ENCODE measurements at places on chromosomes 6 and 20.

GRCh38 chr20:53609491-53610445, 16.1 kb upstream of the ZNF217 start:
- DNase-seq: peak; percentile 49

DNA sequence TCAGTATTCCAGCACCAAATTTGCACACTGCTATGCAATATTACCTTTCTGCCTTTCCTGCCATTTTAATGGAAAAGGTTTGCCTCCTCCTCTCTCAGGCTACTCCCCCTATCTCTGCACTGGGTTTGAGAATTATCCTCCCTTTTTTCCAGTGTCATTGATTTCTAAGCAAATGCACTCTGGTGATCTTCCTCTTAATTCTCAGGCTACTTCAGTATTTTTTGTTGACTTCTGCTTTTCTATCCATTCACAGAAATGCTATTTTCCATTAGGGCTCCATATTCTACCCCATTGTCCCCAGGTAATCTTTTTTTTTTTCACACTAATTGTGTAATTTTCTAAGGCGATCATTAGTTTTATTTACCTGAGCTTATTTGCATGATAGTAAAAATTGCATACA, 144.0 kb downstream of the GJA1 start:
- no peak for DNase-seq

- no peak for DNase-seq
Measured at GRCh38 chr6:11471261-11471660, 66.3 kb upstream of the TMEM170B start.

- DNase-seq: no peak
Measured at GRCh38 chr20:33751775-33752174, 20.0 kb downstream of the ZNF341 start.

GRCh38 chr6:144066741-144067484, 28.5 kb downstream of the SF3B5 start:
- no peak for DNase-seq

DNA sequence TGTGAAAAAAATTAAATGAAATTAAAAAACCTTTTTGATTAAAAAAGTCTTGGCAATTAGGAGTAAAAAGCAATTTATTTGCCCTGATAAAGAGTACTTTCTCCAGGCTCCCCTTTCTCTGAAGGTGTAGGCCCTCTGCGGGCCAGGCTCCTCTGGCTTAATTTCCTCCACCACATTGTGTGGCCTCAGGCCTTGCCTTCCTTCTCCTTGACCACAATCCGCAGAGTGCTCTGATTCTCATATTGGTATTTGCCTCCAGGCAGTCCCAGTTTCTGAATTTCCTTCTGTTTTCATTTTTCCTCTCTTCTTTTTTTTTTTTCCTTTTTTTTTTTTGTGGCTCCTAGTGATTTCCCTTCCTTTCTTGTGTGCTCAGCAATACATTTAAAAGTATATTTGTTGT, 96.4 kb downstream of the AIG1 start:
- DNase-seq: no peak

GRCh38 chr20:64082126-64082731, 2.0 kb downstream of the LKAAEAR1 start:
- no peak for DNase-seq

GRCh38 chr20:24488800-24489175, 19.4 kb downstream of the SYNDIG1 start:
- no peak for DNase-seq

DNA sequence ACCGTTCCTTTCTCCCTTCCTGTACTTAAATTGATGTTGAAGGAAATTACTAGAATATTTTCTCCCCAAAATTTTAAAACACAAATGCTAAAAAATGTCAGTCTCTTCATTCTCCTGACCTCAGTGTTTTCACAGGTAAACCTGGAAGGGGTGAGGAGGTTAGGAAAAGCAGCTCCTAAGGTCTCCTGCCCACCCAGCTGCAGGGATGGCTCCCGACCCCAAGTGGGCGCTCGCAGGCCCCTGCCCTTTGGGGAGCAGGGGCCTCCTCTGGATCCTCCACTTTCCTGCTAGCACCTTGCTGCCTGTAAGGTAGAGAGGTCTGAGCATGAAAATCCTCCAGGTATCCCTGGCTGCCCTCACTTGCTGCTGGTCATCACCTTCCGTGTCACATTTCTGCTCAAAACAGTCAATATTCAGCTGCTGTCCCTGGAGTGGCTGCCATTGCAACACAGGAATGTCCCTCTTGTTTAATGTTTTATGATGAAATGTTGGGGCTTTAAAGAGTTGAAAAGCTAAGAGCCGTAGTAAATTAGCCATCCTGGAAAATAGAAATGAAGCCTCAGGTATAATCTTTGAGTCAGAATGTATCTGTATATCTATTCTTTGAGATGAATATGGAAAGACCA, 10.9 kb upstream of the HSP90AB1 start:
- DNase-seq: no peak

DNA sequence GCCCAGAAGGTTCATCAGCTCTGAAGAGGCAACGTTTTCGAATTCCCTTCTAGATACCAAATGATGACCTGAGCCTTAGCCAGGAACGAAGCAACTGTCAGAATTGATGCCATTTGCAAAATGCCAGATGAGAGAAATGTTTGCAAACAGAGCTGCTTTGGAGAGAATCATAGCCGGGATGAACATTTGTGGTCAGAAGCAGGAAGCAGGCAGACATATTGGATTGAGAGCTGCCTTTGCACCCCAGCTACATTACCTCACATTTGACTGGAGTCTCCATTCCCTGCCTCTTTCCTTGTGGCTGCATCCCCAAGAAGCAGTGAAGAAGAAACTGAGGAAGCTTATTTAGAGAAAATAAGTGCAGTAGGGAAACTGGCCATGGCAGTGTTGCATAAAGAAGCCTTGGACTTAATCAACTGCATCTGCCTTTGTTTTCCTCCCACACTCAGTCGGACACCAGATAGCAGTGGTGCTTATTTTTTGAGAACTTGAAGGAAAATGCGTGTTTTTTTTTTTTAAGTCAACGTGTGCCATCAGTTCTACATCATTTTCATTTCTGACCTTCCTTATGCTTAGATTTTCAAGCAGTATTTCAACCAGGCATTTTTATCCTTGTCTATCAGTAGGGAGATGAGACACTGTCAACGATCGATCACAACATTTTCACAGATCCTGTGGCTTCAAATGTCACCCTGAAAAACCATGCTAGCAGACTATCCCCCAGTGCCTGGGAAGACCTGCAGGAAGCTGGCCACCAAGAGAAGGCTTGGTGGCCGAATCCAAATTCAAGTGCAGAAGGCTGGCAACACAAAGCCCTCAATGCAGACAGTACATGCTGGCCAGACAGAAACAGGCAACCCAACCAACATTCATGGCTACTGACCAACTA, 541.2 kb upstream of the JARID2 start:
- DNase-seq: no peak

DNA sequence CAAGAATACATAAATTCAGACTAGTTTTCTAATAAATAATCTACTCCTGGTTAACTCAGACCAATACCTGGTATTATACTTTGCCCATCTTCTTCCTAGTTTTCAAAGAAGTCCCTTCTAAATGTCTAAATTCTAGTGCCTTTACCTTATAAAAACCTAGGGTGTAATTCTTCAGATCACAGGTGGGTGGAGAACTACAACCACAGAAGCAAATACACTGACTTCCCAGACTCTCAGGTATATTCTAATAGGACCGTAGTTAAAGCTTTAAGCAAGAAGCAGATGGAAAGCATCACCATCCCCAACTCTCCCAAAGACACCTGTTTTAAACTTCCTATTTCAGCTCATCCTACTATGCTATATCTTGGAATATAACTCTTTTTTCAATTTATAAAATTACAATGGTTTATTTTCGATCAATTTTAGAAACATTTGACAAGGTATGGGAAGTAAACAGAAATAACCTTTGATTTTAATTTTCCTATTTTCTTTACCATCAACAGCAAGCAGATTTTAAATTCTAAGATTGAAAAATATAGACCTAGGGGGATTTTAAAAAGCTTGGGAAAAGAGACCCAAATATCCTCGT, 15.8 kb downstream of the MAN1A1 start:
- DNase-seq: no peak

GRCh38 chr6:109690373-109690736, 647 bp downstream of the AK9 start:
- DNase-seq: peak; percentile 43

DNA sequence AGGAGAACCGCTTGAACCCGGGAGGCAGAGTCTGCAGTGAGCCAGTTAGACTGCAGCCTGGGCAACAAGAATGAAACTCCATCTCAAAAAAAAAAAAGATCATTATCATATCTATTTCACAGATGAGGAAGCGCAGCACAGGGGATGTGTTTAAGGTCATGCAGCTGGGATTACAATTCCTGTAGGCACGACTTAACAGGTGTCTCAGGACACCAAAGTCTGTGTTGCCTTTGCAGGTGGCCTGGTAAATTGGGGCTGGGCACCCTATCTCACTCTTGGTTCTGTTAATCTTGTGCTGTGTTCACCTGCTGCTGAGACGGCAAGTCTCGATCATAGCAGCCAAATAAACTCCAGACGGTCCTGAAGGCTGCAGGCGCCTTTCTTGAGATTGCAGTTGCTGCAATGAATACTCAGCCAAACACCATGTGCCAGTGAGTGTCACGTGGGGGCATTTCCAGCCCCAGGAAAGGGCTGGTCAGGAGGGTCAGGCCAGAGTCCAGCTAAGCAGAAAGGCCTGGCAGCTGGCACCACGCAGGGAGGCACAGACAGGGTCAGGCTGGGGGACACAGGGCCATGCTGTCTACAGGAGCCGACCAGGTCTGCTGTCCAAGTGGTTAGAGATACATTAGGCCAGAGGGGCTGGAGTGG, 55.8 kb downstream of the FGD2 start:
- DNase-seq: no peak

DNA sequence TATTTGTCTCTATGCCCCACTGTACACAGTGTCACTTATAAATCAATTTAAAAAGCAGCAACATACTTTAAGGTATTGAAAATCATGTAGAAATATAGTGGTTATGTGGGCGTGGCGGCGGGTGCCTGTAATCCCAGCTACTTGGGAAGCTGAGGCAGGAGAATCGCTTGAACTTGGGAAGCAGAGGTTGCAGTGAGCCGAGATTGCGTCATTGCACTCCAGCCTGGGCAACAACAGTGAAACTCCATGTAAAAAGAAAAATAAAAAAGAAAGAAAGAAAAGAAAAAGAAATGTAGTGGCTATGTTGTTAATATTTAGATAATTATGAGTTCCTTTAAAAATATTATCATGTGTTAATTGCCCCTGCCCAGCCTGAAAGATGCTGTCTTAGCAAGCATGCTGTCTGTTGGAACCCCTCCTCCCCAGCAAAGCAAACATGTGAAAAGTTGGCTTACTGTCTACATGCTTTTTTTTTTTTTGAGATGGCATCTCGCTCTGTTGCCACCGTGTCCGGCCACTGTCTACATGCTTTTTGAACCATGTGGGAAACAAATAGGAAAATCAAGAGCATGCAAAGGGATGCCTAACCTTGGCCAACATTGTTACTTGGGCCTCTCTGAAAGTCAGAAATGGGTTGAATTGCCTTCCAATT, 151.4 kb upstream of the TSHZ2 start:
- DNase-seq: no peak

- DNase-seq: no peak
Measured at GRCh38 chr20:37511610-37512275, 9.3 kb upstream of the NNAT start.

- no peak for DNase-seq
Measured at GRCh38 chr6:71979911-71980310, 93.6 kb downstream of the RIMS1 start.

DNA sequence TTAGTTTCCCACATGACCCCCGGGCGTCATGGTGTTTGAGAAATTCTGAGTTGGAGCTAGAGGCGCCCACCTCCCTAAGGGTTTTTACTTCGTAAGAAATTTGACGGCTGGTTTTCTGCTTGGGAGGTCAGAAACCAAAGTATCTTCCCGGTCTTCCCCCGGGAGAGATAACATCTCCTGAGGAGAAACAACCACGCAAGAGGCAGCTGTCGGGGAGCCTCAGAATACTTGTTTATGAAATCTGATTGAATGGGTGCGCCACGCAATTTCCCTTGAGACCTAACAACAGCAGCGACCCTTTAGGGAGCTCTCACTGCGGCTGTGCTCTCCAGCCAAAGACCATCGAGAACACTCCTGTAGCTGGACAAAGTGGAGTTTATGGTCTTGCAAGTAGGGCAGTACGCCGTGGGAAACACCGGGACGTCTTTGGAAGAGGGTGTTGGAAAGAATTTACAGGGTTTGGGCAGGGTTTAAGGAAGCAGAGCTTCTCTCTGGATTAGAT, 608 bp upstream of the EIF2S2 start:
- DNase-seq: no peak

GRCh38 chr6:134822920-134823709, 126.8 kb downstream of the ALDH8A1 start:
- DNase-seq: no peak

DNA sequence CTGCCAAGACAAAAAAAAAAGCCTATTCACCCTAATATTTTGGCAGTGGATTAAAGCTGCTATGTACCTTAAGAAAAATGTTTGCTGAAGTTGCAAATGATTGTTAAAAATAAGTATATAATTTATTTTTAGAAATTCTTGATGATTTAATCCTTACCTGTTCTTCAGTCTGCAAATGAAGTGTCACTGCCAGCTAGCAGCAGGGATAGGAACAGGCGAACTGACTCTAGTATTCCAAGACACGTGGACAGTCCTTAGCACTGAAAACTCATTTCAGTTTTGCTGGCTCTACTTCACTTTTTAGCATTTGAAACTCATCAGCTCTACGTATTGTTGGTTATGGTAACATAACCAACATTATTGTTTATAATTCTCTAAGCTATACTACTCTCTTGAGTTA, 204.4 kb upstream of the ID4 start:
- no peak for DNase-seq

- no peak for DNase-seq
Measured at GRCh38 chr6:1287103-1287591, 24.8 kb upstream of the FOXQ1 start.

DNA sequence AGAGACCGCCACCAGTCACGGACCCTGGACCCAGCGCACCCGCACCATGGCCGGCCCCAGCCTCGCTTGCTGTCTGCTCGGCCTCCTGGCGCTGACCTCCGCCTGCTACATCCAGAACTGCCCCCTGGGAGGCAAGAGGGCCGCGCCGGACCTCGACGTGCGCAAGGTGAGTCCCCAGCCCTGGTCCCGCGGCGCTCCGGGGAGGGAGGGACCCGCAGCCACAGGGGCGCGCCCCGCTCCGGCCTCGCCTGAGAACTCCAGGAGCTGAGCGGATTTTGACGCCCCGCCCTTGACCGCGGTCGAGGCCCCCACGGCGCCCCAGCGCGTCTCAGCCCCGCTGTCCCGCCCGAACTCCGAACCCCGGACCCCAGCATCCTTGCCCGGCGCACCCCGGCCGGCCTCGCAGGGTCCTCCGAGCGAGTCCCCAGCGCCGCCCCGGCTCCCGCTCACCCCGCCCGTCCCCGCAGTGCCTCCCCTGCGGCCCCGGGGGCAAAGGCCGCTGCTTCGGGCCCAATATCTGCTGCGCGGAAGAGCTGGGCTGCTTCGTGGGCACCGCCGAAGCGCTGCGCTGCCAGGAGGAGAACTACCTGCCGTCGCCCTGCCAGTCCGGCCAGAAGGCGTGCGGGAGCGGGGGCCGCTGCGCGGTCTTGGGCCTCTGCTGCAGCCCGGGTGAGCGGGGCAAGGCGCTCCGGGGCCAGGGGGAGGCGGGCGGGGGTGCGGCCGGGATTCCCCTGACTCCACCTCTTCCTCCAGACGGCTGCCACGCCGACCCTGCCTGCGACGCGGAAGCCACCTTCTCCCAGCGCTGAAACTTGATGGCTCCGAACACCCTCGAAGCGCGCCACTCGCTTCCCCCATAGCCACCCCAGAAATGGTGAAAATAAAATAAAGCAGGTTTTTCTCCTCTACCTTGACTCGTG, at the start of gene OXT:
TSS of gene OXT (plus strand) at position 11 of the 920 bp plus-strand sequence. CDS start at position 47, 36 bp downstream.
- peak; percentile 56 for DNase-seq
